ENCODE measurements at places on chromosomes 2 and 18. TPM values are rescaled to one million over a fixed set of nuclear protein-coding genes. Genes with fewer than 3 reads are reported as not detected.

DNA sequence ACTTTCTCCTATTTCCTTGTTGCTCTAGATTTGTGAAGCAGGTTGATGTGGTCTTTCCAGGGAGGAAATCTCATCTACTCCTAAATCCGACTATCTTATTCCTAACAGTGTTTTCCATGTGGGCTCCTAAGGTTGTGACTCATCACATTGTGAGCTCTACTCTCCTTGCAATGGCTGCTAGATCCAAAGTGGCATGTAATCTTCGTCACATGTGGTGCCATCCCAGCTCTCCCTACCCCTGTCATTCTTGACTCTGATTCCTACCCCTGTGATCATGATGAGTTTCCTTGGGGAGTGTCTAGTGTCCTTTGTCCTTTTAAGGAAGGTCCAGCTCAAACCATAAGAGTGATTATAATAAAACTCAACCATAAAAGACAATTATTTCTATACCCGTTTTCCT lies 47.3 kb upstream of the GULP1 start:
- H3K4me1 ChIP-seq: no peaks in the 10 kb centered on the region
- no peak overlapping the region for H3K27ac ChIP-seq
- H3K27me3 ChIP-seq: no peaks in the 10 kb centered on the region
- H3K36me3 ChIP-seq: no peaks in the 10 kb centered on the region
- no peak for DNase-seq

Gene ALPI
- polyA plus RNA-seq: 261 TPM

Gene SRD5A2
- not detected for polyA plus RNA-seq

- H3K27ac ChIP-seq: peak overlapping the region; percentile 2
- H3K4me3 ChIP-seq: peak overlapping the region; percentile 47
- H3K4me1 ChIP-seq: peaks cover 14% of the 10 kb centered on the region
- H3K27me3 ChIP-seq: peaks cover 31% of the 10 kb centered on the region
- no peaks in the 10 kb centered on the region for H3K36me3 ChIP-seq
Observed at GRCh38 chr2:221572821-221573429, 821 bp upstream of the EPHA4 start.

GRCh38 chr18:36108196-36108595 lies 20.9 kb downstream of the SLC39A6 start:
- no peak overlapping the region for H3K27ac ChIP-seq
- no peaks in the 10 kb centered on the region for H3K27me3 ChIP-seq
- H3K4me1 ChIP-seq: no peaks in the 10 kb centered on the region
- peaks cover 10% of the 10 kb centered on the region for H3K36me3 ChIP-seq

Gene STEAP3
- 19.2 TPM for polyA plus RNA-seq

GRCh38 chr2:221969087-221969829 lies 329.5 kb downstream of the PAX3 start:
- H3K36me3 ChIP-seq: no peaks in the 10 kb centered on the region
- no peaks in the 10 kb centered on the region for H3K27me3 ChIP-seq
- no peak overlapping the region for H3K27ac ChIP-seq
- no peak overlapping the region for H3K4me3 ChIP-seq
- DNase-seq: no peak

DNA sequence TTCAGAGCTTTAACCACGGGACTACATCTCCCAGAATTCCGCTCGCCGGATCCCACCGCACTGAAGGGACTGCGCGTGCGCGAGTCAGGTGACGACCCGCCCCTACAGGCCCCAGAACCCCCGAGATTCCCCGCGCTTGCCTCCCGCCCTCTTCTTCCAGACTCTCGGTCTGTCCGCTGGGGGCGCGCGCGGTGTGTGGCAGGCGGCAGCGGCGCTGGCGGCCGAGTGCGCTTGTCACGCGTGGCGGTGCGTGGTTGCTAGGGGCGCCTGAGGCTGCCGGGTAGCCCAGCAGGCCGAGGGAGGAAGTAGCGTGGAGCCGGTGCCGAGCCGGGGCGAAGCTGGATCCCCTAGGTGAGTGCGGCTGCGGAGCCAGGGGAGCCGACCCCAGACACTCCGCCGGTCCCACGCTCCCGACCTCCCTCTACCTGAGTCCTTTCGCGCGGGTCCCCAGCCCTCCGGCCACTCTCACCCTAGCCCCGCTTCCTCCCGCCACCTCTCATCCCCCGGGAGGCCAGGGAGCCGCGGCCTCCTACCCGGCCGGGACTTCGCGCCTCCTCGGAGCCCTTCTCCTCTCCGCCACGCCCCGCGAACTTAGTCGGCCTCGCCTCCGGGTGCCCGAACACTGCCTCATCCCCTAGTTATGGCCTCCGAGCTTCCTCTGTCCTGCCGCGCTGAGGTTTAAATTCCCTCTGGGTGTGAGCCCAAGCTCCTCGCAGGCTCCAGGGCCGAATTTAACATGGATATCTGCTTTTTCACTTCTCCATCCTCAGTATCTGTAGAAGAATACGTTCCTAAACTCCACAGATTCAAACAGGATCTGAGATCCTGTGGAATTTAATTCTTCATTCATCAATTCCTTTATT lies at the start of gene TTLL4:
TTLL4 (plus strand) TSS at position 149 of the 863 bp plus-strand sequence. CDS start 26,842 bp downstream, outside the sequence.
- H3K4me1 ChIP-seq: no peaks in the 10 kb centered on the region
- DNase-seq: peak; percentile 98
- H3K27me3 ChIP-seq: no peaks in the 10 kb centered on the region
- peak within 1 kb of the TSS; percentile 95 for H3K27ac ChIP-seq
- H3K36me3 ChIP-seq: no peaks in the 10 kb centered on the region

Gene LYPD6B
- polyA plus RNA-seq: 28.0 TPM

DNA sequence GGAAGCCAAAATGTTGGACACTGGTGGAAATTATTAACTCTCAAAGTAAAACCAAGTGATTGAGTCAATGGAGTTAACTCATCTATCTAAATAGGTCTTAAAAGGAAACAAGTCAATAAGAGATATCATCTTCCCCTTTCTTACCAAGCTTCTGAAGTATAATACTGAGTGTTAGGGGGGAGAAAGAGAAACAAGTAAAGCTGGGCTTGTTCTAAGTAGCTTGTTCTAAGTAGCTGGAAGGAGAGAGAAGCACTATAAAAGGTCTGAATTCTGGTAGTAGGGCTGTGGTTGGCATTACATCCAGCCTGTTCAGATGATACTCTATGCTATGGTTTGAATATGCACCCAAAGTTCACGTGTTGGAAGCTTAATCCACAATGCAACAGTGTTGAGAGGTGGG lies 26.8 kb downstream of the YES1 start:
- H3K36me3 ChIP-seq: no peaks in the 10 kb centered on the region
- DNase-seq: no peak
- H3K4me1 ChIP-seq: peaks cover 9% of the 10 kb centered on the region
- no peaks in the 10 kb centered on the region for H3K27me3 ChIP-seq

Gene MAP3K19
- polyA plus RNA-seq: not detected

Gene POTEI
- not detected for polyA plus RNA-seq

DNA sequence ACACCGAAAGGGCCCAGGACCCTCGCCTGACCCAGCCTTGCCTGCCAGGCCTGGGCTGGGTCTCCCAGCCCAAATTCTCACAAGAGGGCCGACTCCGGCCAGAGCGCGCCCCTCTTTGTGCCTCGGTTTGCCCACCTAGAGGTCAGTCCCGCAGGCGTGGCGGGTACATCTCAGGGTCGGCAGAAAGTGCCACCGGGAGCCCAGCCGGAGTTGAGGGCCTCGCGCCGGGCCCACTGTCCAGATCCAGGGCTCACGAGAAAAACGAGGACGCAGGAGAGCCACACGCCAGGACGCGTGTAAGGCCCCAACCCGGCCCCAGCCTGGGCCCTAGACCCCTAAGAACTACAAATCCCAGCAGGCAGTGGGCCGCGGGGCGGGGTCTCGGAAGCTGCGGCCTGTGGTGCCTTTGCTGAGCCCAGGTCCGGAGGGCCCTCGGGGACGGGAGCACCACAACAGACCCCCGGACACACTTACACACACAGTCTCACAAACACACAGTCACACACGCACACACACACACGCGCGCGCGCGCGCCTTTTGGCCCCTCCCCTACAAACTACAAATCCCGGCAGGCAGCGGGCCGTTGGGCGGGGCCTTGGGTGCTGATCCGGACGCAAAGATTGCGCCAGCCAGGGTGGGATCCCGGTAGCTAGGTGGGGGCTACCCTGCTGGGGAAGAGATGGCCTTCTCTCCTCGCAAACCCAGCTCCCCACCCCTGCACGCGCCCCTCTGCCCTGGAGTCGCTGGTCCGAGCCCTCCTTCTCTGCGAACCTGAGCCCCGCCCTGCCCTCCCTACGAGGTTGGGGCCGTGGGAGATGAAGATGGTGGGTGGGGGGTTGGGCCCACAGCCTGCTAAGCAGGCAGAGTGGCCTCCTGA lies at the start of gene SH2D6:
SH2D6 (plus strand) TSS at position 583 of the 877 bp plus-strand sequence. CDS start 10,752 bp downstream, outside the sequence.
- H3K27ac ChIP-seq: peak within 1 kb of the TSS; percentile 80
- H3K4me1 ChIP-seq: peaks cover 63% of the 10 kb centered on the region
- no peaks in the 10 kb centered on the region for H3K27me3 ChIP-seq

Gene FAP
- polyA plus RNA-seq: 2.3 TPM

DNA sequence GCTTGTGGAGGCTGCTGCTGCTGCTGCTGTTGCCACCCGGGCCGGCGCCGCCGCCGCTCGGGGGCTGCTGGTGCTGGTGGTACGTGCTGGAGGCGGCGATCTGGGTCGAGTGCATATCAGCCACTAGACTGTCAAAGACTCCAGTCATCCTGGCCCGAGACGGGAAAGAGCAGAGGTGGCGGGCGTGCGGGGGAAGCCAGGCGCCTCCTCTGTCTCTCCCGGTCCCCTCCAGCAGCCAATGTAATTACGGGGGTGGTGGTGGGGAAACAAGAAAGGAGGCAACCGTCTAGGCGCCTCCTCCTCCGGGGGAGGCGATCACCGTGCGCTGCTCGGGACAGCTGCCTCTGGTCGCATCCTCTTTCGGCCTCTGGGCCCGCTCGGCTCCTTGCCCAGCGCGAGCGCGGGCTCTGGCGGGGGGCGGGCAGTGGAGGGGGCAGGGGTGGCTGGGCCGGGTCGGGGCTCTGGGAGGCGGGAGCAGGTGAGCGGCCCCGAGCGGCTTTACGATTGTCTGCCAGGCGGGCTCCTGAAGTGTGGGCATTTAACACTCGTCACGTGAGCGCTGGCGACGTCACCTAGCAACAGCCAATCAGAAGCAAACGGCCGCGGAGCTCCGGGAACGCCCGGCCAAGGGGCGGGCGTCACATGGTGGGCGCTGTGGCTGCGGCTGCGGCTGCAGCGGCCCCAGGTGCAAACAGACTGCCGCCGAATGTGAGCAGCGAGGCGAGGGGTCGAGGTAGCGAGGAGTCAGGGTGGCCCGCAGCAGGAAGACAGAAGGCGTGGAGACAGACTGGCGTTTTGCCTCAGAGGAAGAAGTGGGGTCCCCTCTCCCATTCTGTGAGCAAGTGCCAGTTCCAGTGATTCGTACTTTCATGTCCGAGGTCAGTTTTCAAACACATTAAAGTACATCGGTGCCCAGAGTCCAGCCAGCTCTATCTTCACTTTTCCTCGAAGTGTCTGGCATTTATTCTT lies at the start of gene DLX2:
DLX2 (minus strand) TSS at position 510 of the 969 bp plus-strand sequence; CDS start at position 148, 362 bp downstream.
- peaks cover 6% of the 10 kb centered on the region for H3K4me1 ChIP-seq
- H3K36me3 ChIP-seq: no peaks in the 10 kb centered on the region
- H3K27me3 ChIP-seq: peaks cover 100% of the 10 kb centered on the region
- H3K4me3 ChIP-seq: peak within 1 kb of the TSS; percentile 50
- DNase-seq: peak; percentile 93
- H3K27ac ChIP-seq: no peak within 1 kb of the TSS

GRCh38 chr18:8635087-8635486 lies 25.9 kb downstream of the RAB12 start:
- H3K27me3 ChIP-seq: no peaks in the 10 kb centered on the region
- no peaks in the 10 kb centered on the region for H3K4me1 ChIP-seq
- no peak overlapping the region for H3K27ac ChIP-seq
- no peak overlapping the region for H3K4me3 ChIP-seq
- peaks cover 3% of the 10 kb centered on the region for H3K36me3 ChIP-seq

Gene RAX
- 0.01 TPM for polyA plus RNA-seq

GRCh38 chr2:74033375-74033774 lies 48.7 kb downstream of the TET3 start:
- H3K4me3 ChIP-seq: no peak overlapping the region
- peaks cover 16% of the 10 kb centered on the region for H3K4me1 ChIP-seq
- H3K36me3 ChIP-seq: no peaks in the 10 kb centered on the region

GRCh38 chr18:54387631-54388030 lies 29.9 kb downstream of the C18orf54 start:
- H3K36me3 ChIP-seq: no peaks in the 10 kb centered on the region
- no peaks in the 10 kb centered on the region for H3K4me1 ChIP-seq
- no peak for DNase-seq
- no peak overlapping the region for H3K27ac ChIP-seq
- no peak overlapping the region for H3K4me3 ChIP-seq

GRCh38 chr2:158499383-158499782 lies 42.6 kb downstream of the PKP4 start:
- DNase-seq: no peak
- no peak overlapping the region for H3K4me3 ChIP-seq
- H3K4me1 ChIP-seq: no peaks in the 10 kb centered on the region
- no peak overlapping the region for H3K27ac ChIP-seq
- no peaks in the 10 kb centered on the region for H3K27me3 ChIP-seq

Gene QPCT
- polyA plus RNA-seq: 10.1 TPM

- H3K4me1 ChIP-seq: no peaks in the 10 kb centered on the region
- no peaks in the 10 kb centered on the region for H3K36me3 ChIP-seq
- DNase-seq: no peak
- no peak overlapping the region for H3K4me3 ChIP-seq
- H3K27ac ChIP-seq: no peak overlapping the region
- H3K27me3 ChIP-seq: no peaks in the 10 kb centered on the region
Observed at GRCh38 chr2:120963997-120964705, 228.5 kb downstream of the GLI2 start.

DNA sequence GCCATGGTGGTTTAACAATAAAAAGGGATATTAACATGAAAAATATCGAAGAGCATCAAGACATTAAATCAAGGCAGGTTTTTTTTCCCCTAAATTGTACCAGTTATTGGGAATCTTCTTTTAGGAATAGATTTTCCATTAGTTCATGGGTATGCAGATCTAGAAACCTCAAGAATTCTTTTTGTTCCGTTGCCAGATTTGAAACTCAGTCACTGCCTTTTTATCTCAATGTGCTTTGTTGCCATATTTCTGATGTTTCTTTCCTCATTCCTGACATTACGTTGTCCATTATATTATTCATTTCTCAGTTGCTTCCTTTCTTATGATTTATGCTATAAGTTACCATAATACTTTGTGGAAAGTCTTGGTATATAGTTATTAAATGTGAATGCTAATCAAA lies 162.2 kb downstream of the CD226 start:
- no peak overlapping the region for H3K4me3 ChIP-seq
- no peak for DNase-seq
- H3K36me3 ChIP-seq: no peaks in the 10 kb centered on the region
- H3K27ac ChIP-seq: no peak overlapping the region

Gene RMND5A
- 13.5 TPM for polyA plus RNA-seq

DNA sequence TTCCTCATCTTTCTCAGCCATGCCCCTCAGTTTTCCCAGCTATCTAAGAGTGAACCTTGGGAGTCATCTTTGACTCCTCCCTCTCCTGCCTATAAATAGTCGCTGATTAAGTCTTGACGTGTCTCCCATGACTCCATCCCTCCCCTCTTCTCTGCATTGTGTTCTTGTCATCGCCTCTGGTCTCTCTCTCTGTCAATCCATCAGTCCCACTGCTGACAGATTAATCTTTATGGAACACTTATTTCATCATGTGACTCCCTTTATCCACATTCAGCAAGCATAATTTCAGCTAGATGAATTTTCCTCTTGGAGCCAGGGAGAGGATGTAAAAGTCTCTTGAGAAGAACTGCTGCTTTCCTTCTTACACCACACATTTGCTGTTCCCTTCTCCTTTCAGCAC lies 9.4 kb downstream of the ADAM23 start:
- no peak overlapping the region for H3K27ac ChIP-seq
- no peaks in the 10 kb centered on the region for H3K4me1 ChIP-seq
- no peak for DNase-seq
- no peak overlapping the region for H3K4me3 ChIP-seq

All from small intestine (tissue), 16 donors.